ENCODE measurements at places on chromosomes 1 and 21.

- DNase-seq: peak; percentile 62
Observed at GRCh38 chr1:161486806-161487741, 18.2 kb upstream of the FCGR2A start.

DNA sequence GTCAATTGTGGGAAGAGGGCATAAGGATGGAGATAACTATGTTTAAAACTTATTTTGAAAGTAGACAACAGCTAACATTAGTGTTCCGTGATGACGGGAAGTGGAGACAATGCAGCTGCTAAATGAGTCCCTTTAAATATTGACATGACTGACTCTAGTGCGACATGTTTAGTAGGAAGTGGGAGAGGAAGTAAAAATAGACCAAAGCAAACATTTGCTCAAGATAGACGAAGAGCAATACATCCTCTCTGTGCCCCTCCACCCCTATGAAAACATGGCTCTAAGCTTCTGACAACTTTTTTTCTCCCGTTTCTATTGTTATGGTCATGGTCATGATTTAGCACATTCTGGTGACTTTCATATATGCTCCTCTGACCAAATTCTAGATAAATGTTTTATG, 60.0 kb upstream of the HMCN1 start:
- DNase-seq: no peak

DNA sequence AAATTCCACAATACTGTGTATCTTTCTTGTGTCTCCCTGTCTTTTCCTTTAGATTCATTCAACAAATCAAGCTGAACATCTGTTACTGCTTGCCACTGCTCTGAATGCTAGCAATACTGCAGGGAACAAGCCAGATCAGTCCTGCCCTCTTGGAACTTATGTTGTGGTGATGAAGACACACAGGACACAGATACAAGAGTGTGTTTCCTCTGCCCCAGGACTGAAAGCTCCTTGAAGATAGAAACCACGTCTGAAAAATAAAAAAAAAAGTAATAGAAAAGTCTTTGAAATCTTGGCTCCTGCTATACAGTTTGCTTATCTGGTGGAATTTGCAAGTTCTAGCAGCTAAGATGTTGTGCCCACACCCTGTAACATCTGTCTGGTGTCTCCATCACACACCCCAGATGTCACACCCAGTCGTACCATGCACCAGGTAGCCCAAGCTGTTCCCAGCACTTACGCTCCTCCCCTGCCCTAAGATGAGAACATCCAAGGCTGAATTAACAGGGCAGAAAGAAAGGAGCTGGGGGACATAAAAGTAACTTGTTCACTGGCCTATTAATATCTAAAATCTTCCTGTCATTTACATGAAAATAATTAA, 80.2 kb upstream of the GALNT2 start:
- no peak for DNase-seq

GRCh38 chr21:32322676-32323075, 24.0 kb downstream of the MRAP start:
- no peak for DNase-seq

DNA sequence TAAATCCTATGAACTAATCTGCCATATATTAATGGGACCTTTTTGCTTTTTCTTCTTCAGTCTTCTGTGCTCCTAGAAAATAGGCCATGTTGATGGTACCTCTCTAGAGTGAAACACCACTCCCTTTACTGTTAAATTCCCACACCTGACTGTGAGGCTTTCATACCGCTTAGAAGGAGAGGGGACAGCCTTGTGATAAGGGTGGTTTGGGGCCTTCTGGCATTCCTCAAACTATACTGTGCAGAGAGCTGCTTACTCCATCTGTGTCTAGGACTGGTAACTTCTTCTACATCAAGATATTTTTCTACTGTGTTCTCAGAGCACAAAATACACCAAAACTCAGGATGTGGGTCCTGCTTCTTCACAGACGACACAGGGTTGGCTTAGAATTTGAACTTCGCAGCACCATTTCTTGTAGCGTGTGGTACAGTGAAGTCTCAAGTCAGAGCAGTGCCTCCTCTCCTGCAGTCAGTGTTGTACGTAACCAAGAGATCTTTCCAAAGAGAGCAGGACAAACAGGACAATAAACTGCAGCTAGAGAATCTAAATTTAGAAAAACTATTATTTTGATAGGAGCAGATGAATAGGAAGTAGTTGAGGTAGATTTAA, 43.8 kb downstream of the MACO1 start:
- DNase-seq: no peak

DNA sequence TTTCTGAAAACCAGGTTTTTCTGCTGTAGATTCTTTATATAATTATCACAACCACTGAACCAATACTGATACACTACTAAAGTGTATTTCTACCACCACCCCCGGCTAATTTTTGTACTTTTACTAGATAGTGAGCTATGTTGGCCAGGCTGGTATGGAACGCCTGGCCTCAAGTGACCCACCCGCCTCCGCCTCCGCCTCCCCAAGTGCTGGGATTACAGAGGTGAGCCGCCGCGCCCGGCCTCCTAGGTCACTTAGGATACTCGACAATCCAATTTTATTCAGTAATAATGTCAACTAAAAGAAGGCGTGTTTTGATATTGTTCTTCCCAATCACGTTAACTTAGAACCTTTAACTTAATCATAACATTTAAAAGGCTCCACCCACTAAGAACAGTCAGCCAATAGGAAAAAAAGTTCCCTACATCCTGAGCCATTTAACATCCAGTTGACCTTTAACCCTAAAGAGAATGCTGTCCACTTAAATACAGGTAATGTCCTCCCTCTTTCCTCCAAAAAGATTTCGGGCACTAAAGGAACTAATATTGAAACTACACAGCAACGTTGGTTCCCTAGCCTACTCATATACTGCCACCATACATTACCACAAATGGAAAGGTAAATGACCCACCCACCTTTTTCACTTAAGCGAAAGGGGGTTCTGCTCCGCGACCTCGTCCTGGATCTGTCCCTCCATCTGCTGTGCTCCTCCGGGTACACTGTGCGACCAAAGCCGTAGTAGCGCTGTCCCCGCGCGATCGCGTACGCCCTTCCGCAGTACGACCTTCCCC, 1.2 kb downstream of the RSRP1 start:
- DNase-seq: no peak

- no peak for DNase-seq
Observed at GRCh38 chr1:100050139-100050538, 80.3 kb downstream of the SLC35A3 start.

- DNase-seq: no peak
Observed at GRCh38 chr1:206570529-206570928, 41.7 kb downstream of the EIF2D start.

DNA sequence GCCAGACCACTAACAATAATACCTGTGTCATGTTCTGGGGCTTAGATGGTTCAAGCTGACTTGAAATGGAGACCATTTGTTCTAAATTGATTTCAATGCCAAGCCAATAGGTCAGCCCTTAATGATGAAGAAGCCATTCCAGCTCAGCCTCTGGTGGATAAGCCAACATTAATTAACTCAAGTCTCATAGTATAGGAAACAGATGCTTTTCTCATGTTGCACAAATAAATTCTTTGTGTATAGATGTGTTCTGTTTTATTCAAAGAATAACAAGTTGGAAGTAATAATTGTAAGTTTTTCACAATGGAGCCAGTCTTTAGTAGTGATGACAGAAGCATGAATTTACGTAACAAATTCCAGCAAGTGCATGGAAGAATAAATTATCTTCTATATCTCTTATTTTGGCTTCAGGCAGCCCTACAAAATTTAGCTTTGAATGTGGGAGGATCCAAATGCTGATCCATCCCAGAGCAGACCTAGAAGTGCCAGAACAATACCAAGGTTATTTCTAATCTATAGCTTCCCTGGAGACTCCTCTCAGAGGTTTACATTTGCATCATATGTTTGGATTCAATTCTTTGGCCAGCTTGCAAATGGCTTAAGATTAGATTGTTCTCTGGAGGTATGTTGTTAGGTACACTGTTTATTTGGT, 42.2 kb upstream of the C1orf105 start:
- DNase-seq: no peak

GRCh38 chr1:54838565-54839180, 37.5 kb upstream of the TTC22 start:
- no peak for DNase-seq
